LNCaP clone FGC (cell line): ENCODE measurements at places on chromosomes 11 and 22.
A peak's percentile ranks its signal among the peaks of the same experiment; 100 is the strongest.

DNA sequence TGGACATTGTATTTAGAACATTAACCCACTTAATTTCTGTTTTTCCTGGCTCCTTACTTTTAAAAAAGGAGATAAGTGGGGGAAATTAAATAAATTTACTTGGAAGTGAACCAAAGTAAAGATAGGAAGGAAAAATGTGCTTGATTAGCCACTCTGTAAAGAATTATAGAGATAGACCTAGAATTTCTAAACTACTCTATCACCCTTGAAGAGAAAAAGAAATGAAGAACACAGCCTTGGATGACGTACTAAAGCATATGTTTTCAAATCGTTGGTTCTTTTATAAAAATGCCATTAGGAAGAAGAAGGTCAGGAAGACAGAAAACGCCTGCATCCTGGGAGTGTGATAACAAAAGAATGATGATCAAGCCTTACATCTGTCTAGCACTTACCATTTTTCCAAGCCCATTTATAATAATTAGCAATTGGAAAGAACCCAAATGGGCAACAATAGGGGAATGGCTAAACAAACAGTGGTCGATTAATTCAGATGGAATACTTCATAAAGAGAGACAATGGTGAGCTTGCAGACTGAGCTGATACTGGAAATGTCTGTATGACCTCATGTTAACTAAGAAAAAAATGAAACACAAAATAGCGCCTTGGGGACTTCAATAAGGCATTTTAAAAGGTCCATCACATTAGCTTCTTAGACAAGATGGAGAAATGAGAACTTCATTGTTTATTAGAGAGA lies 81.0 kb upstream of the LRRC55 start:
- no peak for DNase-seq

DNA sequence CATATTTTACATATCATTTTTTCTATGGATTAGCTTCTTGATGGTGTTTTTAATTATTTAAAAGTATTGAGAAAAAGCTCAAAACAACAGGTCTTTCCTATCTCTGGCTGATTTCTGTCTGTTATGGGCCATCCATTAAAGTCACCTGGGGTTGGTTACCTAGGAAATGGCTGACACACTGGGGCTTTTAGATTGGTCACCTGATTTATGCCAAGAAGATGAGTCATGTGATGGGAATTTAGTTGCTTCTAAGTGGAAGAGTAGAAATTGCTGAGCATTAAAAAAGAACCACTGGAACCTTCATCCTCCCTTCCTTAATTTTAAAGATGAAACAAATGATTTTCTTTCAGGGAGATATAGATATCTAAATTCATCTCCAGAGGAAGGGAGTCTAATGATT lies 48.8 kb upstream of the LARGE1 start:
- no peak for DNase-seq

GRCh38 chr11:72326151-72326848 lies 82.3 kb upstream of the PHOX2A start:
- no peak for DNase-seq

DNA sequence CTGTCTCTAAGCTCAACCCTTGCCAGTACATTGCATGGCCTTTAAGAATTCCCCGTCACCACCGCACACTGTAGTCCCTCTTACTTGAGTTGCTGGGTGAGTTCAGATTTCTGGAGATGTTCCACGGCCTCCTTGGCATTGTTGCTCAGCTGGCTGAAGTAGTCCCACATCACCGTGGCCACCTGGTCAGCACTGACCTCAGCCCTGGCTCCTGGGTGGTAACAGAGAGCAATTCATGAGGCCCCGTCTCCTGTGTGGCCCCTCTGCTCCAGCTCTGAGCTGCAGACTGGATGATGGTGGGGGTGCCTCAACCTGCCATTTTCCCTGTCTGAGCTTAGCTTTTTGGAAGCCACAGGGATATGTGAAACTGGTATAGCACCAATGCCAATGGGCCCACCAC lies 529 bp downstream of the APOA4 start:
- DNase-seq, result no peak

DNA sequence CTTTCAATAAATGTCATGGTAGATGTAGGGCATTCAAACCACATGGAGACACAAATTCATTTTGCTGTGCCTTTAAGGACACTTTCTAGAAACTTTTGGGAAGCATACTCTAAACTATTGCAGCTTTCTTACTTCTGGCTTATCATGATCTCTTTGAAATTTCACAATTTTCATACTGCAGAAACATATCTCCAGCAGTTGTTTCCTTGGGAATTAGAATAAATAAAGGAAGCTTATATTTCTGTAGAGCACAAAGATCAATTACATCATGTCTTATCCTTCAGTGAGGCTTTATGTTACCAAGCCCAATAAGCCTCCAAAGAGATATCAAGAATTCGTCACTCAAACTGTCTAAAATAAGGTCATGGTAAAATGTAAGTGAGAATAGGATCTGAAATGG lies 74.5 kb upstream of the RAB38 start:
- DNase-seq, result no peak

DNA sequence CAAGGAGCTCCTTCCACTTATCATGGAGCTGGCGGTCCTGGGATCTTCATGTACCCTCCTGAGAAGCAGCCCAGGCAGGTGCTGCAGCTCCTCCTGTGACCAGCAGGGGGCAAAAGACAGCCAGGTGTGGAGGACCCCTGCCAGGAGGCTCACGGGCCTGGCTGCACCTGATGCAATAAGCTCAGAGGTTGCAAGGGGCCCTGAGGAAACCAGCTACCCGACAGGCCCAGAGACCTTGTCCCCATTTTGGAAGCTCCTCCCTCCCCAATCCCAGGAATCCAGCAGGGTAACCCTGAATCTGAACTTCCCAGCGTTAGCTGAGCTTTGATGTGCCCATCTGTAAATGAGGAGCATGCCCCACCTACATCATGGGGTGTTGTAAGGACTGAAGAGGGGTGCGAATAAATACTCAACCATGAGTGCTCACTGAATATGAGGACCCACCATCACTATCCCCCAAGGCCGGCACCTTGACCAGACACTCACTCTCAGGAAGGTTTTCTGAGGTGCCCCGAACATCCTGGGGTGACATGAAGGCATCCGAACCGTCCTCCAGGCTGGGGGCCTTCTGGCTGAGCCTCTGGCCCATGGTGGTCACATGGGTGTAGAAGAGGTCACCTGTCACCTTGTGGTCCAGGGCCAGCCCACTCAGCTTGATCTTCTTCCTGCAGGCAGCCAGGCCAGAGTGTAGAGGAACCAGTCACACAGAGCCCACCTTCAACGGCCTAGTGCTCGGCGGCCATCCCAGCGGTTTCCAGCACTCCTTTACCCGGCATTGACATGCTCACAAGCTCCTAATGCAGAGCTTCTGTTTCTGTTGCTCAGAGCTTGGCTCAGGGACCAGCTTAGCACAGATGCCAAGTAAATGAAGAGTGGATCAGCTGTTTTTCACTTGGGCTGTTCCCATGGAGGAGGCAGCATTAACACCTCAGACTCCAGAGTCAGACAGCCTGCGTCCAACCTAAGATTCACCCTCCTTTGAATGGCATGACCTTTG lies 21.7 kb downstream of the SLC43A1 start:
- peak; percentile 61 for DNase-seq

DNA sequence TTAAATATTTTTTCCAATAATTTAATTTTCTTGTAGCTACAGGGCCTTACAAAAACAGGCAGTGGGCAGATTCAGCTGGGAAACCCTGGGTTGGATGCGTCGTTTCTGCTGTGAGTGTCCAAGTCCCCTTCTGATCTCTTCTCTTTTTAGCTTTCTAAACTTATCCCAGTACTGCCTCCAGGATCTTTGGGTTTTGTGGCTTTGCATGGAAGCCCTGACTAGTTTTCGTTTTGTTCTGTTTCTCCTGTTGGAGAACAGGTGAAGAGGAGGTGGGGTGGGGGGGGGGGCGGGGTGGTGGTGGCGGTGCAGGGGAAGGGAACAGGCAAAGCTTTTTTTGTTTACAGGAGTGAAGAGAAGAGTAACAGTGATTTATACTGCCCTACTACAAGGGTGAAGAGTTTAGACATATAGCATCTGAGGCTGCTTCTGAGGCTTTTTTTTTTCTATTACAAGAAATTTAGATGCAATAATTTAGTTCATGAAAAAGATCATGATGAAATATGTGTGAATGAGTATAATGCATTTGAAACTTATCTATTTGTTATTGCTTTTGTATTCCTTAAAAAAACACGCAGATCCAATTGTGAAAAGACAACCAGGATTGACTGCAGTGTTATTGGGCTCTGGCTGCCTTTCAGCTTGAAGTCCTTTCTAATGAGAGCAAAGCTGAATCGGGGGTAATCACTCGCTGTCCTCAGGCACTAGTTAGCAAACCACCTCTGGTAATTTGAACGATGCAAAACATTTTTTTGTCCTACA lies 142.9 kb downstream of the NCAM1 start:
- DNase-seq, result no peak

GRCh38 chr11:19344661-19345518 lies 104.1 kb upstream of the E2F8 start:
- DNase-seq, result peak; percentile 61

- DNase-seq, result no peak
These were observed 871 bp downstream of the BDNF start for GRCh38 chr11:27699242-27699925.

DNA sequence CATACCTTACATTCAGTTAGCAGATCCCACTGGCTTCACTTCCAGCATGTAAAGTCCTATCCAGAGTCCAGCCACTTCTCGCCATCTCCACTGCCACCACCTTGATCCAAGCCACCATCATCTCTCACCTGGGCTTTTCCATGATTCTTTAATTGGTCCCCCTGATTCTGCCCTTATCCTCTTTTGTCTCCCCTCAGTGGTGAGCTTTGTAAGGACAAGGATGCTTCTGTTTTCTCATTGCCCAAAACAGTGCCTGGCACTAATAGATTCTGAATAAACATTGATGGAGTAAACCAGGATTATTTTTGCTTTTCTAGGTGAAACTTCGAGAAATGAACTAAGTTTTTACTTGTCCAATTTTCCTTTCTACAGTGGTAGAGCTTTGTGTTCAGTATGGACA lies 4.4 kb downstream of the POLA2 start:
- DNase-seq, result no peak

GRCh38 chr22:35411102-35411501 lies 11.2 kb downstream of the MCM5 start:
- no peak for DNase-seq

DNA sequence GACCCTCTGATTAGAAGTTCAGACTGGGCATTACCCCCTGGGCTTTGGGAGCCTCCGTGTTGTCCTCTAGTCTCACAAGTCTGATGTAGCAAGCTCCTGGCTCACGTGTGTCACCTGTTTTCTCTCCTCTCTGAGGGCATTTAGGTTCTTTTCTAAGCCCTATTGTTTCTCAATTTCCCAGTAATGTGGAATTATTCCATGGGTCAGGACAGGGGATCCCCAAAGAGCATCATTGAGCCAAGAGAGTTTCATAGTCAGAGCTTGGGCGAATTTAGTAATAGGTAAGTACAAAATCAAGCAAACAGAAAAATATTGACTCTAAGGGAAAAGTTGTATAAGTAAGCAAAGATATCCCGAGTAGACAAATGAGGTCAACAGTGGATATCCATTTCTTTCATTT lies 57.3 kb downstream of the PPP6R2 start:
- DNase-seq, result no peak

- DNase-seq, result peak; percentile 86
These were observed 34.4 kb downstream of the SCUBE2 start for GRCh38 chr11:9057007-9057406.

GRCh38 chr11:26442131-26442530 lies 110.2 kb downstream of the ANO3 start:
- DNase-seq, result no peak

- no peak for DNase-seq
These were observed 106.4 kb downstream of the TRAF6 start for GRCh38 chr11:36403661-36404060.

DNA sequence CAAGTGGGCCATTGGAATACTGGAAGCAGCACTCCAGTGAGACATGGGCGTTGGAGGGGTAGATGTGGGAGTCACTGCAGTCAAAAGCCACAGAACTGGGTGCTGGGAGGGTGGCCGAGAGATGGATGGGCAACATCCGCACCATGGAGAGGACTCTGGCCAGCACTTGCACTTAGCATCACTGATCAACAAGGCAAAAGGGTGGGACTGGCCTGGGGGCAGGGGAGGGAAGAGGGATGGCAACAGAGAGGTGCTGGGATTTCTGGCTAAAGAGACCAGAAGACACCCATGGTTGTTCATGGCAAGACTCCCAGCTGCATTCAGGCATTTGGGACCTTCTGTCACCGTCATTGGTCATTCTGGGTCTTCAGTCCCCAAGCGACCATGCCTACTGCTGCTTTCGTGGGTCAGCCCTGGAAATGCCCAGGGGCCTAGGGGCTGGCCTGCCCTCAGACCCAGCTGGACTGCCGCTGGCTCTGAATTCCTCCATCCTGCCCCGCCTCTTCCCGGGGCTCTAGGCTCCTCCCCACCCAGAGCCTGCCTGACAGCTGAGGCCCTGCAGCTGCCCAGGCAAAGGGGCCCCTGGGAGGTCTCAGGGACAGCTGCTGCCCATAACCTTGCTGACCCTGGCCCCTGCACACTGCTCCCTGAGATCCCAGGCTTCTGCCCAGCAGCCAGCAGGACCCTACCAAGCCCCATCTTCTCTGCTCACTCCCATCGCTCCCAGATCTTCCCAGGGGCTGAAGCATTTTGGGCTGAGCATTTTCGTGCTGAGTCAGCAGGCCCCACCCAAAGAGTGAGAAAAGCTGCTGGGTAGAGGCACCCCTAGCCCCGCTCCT lies 13.0 kb upstream of the CDC42EP2 start:
- DNase-seq, result no peak
